NCI-H1105 (cell line): ENCODE measurements at places on chromosomes 13 and 19.
A peak's percentile ranks its signal among the peaks of the same experiment; 100 is the strongest.

GRCh38 chr13:20521364-20522115 is 4.1 kb downstream of the CRYL1 start:
- no peak for DNase-seq

- no peak for DNase-seq
Measured at GRCh38 chr19:17778251-17778967, 16.5 kb upstream of the B3GNT3 start.

- DNase-seq, result no peak
Measured at GRCh38 chr19:22427960-22428913, 6.1 kb upstream of the ZNF98 start.

GRCh38 chr13:99279637-99280036 is 21.5 kb upstream of the GPR18 start:
- DNase-seq, result no peak

GRCh38 chr13:110328573-110328972 is 21.5 kb downstream of the COL4A2 start:
- no peak for DNase-seq

DNA sequence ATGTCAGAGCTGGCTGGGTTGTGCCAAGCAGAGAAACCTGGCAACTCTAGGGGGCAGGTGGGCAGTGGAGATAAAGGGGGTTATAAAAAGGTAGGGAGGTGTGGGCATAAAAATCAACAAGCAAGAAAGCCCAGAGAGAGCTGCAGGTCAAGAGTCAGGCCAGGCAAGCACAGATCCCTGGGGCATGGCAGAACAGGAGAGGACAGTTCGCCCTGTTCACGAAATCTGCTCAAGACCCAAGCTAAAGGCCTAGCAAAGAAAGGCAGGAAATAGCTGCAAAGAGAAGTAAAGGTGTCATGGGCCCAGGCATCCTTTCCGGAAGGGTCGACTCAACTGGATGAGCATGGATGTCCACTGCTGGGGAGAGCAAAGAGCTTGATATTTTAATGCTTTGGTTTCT is 3.4 kb downstream of the MBNL2 start:
- DNase-seq, result no peak

GRCh38 chr13:34546344-34547250 is 395.5 kb upstream of the NBEA start:
- no peak for DNase-seq

GRCh38 chr13:88000239-88000638 is 329.1 kb downstream of the SLITRK5 start:
- no peak for DNase-seq

DNA sequence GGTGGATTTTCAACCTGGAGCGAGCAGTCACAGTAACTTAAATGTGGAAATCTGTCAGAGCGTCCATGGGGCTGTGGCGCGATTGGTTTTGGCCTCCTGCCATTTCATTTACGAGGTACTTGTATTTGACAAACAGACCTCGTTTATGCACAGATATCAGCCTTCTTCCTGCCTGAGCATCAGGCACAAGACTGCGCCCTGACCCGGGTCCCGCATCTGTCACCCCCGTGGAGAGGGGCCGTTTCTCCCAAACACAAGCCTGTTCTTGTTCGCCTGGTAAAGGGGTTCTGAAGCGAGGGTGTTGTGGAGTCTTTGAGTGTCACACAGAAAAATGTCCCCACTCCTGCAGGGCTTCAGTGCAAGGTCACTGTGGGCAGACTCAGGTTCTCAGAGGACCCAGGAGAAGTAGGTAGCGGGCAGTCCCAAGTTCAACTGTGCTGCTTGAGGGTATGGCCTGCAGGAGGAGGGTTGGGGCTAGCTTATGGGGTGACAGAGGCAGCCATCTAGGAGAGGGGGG is 202.3 kb downstream of the URI1 start:
- peak; percentile 71 for DNase-seq

GRCh38 chr13:25908366-25908765 is 143.4 kb downstream of the SHISA2 start:
- no peak for DNase-seq

GRCh38 chr19:19517235-19517619 is 1.2 kb downstream of the NDUFA13 start:
- DNase-seq, result no peak

DNA sequence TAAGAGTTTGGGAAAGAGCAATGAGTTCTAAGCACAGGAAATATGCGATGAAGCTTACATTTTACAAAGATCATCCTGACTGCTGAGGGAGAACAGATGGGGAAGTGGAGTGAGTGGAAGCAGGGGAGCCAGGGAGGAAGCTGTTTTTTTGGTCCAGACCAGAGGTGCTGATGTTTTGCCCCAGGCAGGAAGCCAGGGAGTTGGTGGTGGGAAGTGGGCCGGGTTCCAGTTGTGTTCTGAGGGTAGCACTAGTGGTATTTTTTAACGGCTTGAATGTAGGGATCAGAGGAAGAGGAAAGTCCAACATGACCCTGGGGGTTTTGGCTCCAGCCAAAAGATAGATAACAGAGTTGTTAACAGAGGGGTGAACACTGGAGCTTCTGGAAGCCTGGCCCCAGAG is 20.7 kb upstream of the OLFM4 start:
- no peak for DNase-seq

- DNase-seq, result no peak
Measured at GRCh38 chr19:52959613-52960295, 2.9 kb downstream of the ZNF816 start.

- no peak for DNase-seq
Measured at GRCh38 chr19:32998722-32999121, 26.7 kb downstream of the FAAP24 start.

GRCh38 chr13:52665325-52665724 is 12.7 kb downstream of the SUGT1 start:
- no peak for DNase-seq

GRCh38 chr13:49218493-49219051 is 1.6 kb upstream of the MLNR start:
- no peak for DNase-seq

- DNase-seq, result no peak
Measured at GRCh38 chr13:113837560-113838355, 26.1 kb downstream of the GAS6 start.

GRCh38 chr13:113493315-113493951 is 2.9 kb upstream of the DCUN1D2 start:
- DNase-seq, result no peak

DNA sequence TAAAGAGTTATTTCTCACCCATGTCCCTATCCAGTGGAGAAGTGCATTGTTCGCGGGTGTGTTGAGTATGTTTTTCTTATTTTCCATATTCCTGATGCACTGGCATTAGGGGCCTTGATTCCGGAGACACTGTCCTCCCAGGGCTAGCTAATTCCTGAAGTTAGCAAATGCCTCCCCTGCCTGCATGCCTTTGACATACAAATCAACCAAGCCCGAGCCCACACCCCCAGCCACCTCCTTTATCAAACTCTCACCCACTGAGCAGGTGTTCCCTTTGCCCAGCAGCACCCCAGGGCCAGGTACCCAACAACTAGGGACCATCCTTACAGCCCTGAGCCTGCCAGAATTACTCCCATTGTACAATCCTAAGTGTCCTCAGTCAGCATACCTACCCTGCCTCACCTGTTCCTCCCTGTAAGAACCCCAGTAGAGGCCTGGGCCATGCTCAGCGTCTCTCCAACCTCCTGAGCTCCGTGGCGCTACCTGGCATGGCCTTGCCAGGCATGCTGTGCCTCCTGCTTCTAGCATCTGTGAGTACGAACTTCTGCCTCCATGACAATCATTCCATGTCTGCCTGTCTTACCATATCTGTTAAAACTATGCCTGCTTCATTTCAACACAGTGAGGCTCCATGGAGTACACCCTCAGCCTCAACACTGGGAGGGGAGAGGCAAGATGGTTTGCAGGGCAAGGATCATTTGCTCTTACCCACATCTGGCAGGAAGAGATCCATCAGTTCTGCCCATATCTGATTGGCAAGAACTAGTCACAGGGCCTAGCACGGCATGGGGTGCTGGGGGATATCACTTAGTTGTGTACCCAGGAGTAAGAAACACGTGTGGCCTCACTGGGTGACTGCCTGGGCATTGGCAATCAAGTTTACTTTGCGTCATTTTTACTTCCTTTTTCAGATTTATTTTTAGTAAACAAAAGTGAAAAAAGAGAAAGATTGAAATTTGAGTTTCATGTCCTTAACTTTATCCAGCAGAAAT is 203.9 kb downstream of the SHISA2 start:
- no peak for DNase-seq

GRCh38 chr19:34254698-34255432 is 511 bp downstream of the GARRE1 start:
- DNase-seq, result peak; percentile 49

DNA sequence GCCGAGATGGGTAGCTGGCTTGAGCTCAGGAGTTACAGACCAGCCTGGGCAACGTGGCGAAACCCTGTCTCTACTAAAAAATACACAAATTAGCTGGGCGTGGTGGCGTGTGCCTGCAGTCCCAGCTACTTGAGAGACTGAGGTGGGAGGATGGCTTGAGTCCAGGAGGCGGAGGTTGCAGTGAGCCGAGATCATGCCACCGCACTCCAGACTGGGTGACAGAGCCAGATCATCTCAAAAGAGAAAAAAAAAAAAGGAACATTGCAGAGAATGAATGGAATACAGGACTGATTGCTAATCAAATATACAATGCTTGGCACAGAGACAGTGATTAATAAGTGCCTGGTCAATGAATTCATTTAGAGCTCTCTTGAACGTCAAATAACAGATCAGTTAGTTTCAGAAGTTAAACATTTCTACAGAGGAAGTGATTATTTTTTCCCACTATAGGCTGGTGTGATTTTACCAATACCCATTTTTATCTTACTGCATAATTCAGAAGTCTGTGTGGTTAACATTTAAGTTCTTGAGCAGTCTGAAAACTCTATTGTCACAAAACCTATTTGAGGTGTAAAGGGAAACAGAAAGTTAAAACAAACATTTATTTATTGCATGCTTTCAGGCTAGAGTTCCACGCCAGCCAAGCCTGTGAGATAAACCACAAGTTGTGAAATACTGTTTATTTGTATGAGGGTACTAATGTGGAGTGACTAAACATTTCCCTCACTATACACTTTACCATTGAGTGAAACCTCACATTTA is 7.7 kb upstream of the TBC1D4 start:
- DNase-seq, result no peak

GRCh38 chr13:105389373-105389772 is 1146.1 kb downstream of the EFNB2 start:
- no peak for DNase-seq

- DNase-seq, result no peak
Measured at GRCh38 chr19:13269348-13269747, 119.1 kb downstream of the IER2 start.

GRCh38 chr19:4042731-4043082 is 24.0 kb downstream of the ZBTB7A start:
- no peak for DNase-seq

GRCh38 chr13:45278096-45278645 is 62.8 kb downstream of the TPT1 start:
- DNase-seq, result no peak

DNA sequence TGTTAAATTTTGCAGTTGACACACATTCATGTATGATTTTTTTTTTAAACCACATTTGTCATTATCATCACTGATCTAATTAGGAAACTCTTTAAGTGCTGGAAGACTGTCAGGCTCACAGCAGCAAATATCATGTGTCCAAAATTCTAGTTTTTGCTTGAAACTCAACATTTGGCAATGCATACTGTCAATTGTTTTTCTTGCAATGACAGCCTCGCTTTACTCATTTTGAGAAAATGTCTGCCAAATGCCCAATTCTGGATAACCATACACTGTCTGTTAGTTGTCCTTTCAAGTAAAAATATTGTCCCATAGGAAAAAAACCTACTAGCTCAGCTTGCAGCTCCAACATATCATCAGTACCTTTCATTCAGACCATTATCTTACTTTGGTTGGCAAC is 523.9 kb upstream of the ARGLU1 start:
- DNase-seq, result no peak

DNA sequence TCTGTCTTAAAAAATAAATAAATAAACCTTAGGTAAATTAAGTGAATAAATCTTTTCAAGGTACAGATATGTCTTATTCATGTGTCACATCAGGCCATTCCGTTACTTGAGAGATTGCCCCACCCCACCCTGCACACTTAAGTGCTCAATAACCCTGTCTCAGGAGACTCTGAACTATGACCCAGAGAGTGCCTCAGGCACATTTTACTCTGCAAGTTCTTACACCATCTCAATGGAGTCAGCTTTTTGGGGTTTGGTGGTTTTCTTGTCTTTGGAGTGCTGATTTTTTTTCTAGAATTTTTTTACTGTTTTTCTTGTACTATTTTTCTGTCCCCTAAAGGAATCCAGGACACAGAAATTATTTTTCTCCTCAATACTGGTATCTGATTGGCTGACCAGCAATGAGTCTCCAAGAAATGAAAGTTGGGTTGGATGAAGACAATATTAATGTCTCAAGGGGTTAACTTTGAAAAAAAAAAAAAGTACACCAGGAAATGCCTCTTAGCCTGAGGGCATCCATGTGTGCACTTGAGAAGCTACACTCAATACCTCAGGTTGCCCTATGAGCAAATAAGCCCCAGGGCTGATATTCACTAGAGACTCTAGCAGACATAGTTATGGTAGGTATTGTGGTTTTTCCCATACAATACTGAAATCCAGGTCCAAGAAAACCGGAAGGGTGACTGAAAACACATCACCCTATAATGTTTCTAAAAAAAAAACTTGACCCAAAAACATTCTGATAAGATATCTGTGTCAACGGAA is 114.6 kb upstream of the ZNF91 start:
- no peak for DNase-seq

DNA sequence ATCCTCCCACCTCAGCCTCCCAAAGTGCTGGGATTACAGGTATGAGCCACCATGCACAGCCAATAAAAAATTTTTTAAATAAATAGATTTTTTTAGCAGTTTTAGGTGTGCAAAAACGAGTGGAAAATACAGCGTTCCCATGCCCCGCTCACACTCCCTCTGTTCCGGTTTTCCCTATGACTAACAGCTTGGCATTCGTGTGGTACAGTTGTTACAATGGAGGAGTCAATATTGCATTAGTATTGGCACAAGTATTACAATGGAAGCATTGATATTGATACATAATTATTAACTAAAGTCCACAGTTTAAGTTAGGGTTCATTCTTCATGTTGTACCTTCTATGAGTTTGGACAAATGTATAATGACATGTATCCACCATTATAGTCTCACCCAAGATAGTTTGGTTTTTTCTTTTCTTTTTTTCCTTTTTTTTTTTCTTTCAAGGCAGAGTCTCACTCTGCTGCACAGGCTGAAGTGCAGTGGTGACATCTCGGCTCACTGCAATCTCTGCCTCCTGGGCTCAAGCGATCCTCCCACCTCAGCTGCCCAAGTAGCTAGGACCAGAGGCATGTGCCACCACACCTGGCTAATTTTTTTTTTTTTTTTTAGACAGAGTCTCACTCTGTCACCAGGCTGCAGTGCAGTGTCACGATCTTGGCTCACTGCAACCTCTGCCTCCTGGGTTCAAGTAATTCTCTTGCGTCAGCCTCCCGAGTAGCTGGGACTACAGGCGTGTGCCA is 15.4 kb upstream of the RAB20 start:
- no peak for DNase-seq
